ENCODE measurements at places on chromosomes 1 and 21. TPM values are rescaled to one million over a fixed set of nuclear protein-coding genes. Genes with fewer than 3 reads are reported as not detected.

PADI2 gene
- 16.1 TPM for polyA plus RNA-seq

GPR153 gene
- 19.7 TPM for polyA plus RNA-seq

AGBL4 gene
- 0.69 TPM for polyA plus RNA-seq

SCCPDH gene
- 41.8 TPM for polyA plus RNA-seq

GRCh38 chr1:44036409-44037139 is 5.3 kb upstream of the SLC6A9 start:
- DNase-seq: peak; percentile 69

NR1I3 gene
- 1.3 TPM for polyA plus RNA-seq

DNA sequence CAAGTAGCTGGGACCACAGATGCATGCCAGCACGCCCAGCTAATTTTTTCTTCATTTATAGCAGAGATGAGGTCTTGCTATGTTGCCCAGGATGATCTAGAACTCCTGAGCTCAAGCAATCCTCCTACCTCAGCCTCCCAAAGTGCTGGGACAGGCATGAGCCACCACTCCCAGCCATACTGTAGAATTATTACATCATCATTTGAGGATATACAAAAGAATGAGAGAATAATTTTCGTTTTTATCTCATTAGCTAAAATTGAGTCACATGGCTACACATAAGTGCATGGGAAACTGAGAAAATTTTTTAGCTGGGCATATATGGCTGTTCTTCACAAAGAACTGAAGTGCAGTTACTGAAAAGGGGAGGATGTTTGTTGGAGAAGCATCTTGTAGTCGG is 21.2 kb downstream of the STXBP3 start:
- no peak for DNase-seq

DNA sequence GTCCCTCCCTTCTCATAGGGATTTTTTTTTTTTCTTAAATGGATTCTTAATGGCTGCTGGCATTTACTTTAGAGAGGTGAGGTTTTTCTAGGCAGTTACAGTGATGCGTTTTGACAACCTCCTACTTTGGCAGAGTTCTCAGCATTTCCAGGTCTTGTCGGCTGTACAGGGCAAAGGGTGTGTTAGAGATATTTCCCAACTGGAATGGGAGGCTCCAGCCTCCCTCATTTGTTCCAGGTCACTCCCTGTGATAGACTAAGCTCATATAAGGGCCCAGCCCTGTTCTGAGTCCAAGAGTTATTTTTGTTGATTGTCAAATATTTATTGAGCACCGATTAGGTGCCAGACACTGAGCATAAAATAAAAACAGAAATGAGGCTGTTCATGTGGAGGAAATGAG is 7.6 kb upstream of the XKR8 start:
- DNase-seq: no peak

AK5 gene
- polyA plus RNA-seq: 0.46 TPM

GRCh38 chr1:228883535-228883934 is 148.3 kb downstream of the RHOU start:
- no peak for DNase-seq

DNA sequence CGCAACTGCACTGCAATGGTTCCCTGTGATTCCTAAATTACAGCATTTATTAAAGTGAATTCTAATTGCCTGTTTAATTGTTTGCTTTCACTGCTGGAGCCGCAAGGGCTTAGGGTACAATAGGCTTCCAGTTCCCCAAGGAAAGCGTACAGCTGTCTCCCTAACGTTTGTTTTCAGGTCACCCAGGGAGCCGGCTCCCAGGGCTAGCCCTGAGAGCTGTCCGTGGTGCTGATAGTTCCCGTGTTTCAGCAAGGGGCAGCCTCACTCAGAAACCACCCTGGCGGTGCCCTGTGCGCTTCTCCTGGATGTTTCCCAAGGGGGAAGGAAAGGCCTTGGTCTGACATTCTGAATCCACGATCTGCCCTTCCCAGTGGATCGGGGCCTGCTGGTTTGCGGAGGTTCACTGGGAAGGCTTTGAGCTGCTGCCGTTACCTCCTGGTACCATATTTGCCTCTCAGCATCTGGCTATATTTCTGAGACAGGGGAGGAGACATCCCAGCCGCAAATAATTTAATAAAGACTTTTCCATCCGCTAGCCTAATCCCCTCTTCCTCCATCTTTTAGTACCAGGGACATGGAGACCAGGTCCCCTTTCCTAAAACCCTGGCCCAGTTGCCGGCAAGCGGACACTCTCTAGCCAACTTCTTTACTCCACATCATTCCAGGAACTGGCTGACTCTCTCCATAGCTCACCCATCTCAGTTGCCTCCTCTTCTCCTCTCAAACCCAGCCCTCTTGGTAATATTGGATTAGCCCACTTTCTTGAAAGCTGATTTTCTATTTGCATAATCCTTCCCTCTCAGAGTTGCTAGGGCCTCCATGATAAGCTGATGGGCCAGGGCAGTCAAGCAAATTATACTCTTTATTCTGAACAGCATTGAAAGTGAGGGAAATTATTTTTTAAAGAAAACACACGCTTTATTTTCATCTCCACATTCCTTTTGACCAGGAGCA is 149.0 kb downstream of the IGSF21 start:
- peak; percentile 53 for DNase-seq

GRCh38 chr1:208763971-208764370 is 519.8 kb upstream of the PLXNA2 start:
- no peak for DNase-seq

DNA sequence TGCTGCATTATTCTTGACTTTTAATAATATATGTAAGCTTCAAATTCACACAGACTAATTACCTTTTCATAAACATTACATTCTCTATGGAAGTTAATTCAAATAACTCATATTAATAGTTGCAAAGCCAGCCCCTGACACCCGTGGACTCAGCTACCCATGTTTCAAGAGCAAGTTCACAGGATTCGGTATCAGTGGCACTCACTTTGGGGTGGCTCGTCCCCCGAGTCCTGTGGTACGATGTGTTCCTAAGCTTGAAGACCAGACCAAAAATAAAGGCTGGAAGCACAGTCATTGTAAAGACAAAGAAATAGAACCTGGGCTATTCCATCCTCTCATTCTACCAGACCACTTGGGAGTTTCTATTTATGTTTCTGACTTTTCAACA is 70.9 kb downstream of the ITPKB start:
- no peak for DNase-seq

OPRD1 gene
- 0.23 TPM for polyA plus RNA-seq

- no peak for DNase-seq
Observed at GRCh38 chr1:64680599-64680998, 64.3 kb upstream of the RAVER2 start.

- DNase-seq: no peak
Observed at GRCh38 chr21:29379517-29380054, 80.9 kb downstream of the BACH1 start.

DNA sequence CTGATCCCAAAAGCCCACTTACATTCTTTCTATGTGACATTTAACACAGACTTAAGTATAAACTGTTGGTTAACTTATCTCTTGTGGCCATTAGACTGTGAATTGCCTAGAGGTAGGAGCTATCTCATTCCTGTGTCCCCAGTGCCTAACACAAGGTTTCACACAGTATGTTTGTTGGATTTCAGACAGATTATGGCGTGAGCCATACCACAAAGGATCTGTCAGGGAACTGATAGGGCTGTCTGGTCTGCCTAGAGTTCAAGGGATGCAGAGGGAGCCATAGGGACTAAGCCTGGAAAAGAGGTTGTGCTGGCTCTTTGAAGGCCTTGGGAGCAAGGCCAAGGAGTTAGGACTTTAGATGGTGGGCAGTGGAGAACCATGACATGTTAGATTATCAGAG is 40.0 kb downstream of the MEF2D start:
- DNase-seq: no peak

DNA sequence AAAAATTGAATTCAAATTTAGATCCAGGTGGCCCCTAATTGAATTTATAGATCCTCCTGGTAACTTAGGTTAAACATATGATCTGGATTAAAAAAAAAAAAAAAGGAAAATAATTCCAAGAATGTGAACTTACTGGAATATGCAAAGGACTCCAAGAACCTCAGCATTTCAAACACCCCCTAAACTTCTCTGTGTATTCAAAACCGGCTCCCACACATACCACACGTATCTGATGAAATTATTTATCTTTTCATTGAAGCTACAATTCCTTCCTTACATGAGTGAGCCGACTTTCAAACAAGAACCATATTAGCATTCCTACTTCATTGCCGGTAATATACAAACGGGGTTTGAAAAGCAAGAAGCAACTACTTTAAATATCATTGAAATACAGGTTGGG is 61.4 kb upstream of the FMN2 start:
- DNase-seq: no peak
